Activated CD8-positive, alpha-beta memory T cell treated with anti-CD3 and anti-CD28 coated beads for 24 hours (primary cell): ENCODE measurements at places on chromosomes 11 and 22.

DNA sequence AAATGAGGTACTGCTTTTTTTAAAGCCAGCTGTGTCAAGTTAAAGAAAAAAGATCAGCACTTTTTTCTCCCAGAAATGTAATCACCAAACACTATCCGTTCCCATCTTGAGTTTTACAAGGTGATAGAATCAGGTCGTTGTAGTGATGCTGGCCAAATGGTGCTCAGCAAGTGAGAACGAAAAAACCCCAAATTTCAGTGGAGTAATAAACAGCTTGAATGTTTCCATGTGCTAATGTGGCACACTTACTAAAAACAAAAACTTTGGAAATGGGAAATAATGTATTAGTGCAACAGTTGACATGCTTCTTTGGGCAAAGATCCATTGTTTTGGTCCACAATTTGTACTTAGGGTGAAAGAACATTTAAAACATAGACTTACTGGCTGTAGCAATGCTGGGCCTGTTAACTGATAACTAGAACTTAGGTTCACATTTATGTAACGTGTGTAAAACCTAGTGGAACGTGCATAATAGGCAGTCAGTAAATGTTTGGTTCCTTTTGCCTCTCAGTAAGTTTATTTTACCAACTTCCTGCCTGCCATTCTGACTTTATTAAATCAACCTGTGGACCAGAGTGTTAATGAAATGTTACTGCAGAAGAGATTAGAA, 15.4 kb upstream of the GDPD4 start:
- no peak for DNase-seq

GRCh38 chr22:49393526-49393925, 434.1 kb downstream of the BRD1 start:
- peak; percentile 37 for DNase-seq

GRCh38 chr11:27874998-27875830, 175.0 kb upstream of the BDNF start:
- no peak for DNase-seq

DNA sequence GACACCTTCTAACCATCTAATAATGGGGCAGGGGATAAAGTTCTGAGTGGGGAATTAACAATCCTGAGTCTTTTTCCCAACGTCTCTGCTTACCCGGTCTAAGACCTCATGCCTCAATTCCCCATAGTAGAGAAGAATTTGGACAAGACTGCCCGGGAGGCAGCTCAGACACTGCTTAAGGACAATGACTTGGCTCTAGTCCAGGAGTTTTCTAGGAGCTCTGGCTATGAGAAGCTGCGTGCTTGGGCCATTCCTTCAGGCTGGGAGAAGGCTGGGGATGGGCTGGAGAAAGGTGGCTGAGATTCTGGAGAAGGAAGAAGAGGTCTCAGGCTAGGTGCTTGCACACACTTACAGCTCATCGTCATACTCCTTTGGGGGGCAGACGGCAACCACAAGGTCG, 19.8 kb upstream of the ABCC8 start:
- DNase-seq = no peak

DNA sequence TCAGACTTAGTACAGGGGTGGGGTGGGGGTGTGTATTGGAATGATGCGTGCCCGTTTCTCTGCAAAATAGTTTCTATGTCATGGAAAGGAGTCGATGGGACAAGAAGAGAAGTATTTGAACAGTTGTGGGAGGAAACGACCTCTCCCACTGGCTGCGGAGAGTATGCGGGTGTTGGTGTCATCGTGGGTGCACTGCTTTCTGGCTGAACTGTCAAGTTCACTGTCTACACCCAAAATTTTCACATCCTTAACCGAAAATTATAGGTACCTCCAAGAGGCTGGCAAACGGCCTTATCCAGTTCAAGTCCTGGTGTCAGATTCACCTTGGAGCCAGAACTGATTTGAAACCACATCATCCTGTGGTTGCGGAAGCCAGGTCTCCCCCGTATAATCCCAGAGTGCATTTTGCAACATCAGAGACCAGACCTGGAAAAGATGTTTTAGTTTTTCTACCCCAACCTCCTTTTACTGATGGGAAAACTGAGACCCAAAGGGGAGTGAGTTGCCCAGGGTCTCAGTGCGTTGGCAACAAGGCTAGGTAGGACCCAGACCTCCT, 497 bp upstream of the SSRP1 start:
- DNase-seq = no peak

DNA sequence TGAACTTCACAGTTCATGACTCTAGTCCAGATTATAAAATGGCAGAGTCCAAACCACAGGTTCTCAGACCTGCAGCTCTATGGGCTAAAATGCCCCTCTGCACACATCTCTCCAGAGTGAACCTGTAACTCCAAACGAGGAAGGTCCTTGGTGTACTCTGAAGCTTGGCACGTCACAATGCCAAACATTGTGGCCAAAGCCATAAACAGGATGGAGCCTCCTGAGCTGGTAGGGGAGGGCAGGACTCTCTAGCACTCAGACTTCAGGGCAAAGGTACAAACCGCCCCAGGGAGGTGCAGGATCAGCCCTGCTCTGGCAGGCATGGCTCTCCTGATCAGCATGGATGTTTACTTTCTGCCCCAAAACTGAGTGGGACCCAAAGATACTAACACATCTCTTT, 2.3 kb downstream of the SCUBE2 start:
- no peak for DNase-seq

DNA sequence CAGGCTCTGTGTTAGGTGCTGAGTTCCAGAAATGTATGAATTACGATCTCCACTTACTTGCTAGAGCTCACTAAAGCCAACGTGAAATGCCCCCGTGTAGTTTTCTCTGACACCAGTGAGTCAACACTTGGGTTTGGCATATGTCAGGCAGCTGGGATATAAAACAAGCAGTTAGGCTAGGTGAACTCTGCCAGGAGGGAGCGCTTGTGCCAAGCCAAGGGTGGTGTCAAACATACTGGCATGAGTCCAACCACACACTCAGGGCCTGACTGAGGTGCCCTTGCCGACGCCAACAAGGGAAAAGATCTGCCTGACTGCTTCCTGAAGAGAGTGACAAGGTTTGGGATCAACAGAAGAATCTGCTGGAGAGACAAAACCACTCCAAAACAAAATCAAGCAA, 167.8 kb upstream of the NARS2 start:
- no peak for DNase-seq

DNA sequence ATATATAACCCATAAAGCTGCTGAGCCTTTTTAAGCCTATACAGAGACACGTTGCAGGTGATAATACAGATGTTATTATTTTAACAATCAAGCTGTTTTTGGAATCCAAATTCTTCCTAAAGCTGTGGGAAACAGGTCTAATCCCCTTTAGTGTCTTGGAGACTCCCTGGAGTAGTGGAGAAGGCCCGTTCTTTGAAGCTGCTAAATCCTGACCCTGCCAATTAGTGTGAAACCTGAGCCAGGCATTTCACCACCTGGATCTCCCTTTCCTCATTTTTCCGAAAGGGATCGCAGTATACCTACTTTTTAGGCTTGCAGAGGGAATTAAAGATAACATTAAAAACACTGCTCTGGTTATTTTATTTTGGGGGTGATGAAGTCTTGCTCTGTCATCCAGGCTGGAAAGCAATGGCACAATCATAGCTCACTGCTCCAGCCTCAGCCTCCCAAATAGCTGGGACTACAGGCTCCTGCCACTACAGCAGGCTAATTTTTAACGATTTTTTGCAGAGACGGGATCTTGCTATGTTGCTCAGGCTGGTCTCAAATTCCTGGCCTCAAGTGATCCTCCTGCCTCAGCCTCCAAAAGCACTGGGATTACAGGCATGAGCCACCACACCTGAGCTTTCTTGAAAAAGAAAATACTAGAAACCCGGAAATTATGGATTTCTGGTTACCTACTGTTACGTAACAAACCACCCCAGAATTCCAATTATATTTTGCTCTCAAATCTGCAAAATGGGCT, 1.7 kb upstream of the EIF4ENIF1 start:
- DNase-seq = no peak

DNA sequence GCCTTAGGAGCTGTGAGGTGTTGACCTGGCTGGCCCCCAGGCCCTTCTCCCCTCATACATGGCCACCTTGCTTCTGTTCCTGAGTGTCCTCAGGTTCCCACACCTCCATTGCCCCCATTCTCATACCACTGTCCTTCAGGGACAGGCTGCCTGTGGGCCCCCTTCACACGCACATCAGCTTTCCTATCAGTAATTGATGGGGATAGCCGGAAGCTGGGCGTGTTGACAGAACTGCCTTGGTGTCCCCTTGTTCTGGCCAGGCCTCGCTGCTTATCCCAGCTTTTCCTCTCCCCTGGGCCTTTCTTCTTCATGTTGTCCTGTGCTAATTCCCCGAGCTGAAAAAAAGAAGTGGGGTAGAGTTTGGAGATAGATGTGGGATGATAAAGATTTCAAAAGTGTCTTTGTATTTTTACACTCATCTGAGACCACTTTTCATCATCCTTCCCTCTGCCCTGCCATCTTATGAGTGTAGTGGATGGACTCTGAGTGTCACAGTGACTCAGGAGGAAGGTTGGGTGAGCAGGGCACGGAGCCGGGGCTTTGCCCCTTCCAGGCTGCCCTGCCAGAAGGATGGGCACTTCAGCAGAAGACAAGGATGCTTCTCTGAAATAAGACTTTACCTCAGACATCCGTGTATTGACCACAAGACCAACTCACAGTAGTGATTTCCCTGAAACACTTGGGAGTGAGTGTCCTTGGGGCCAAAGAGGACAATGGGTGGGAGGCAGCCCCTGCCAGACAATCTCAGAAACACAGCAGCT, 42.8 kb downstream of the MED15 start:
- no peak for DNase-seq

- DNase-seq = no peak
Observed at GRCh38 chr11:14240221-14240620, 118.8 kb downstream of the RRAS2 start.

GRCh38 chr22:33209930-33210784, 152.0 kb upstream of the SYN3 start:
- DNase-seq = no peak

GRCh38 chr11:79152511-79152910, 288.3 kb downstream of the TENM4 start:
- DNase-seq = no peak

DNA sequence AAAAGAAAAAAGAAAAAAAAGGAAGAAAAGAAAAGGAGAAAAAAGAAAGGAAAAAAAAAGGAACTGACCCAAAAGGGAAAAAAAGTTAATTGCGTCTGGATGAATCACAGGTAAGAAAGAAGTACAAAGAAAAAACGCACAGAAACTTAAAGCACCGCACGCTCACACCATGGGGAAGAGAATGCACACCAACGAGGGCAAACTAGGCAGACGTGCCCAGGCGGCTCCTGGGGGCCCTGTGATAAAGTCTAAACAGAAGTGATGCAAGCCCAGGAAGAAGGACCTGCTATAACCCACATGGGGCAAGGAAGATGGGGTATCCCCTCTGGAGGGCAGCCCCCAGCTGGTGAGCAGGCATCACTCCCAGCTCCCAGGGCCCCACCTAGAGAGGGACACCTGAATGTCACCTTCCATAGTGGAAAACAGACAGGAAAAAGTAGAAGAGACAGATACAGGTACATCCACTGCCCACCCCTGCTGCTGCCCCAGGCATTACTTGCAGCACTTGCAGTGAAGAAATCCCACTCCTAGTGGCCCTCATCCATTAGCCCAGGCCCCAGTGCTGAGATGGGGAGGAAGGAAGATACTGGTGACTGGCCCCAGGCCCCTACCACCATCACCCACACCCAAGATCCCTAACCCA, 28.9 kb downstream of the NAP1L4 start:
- no peak for DNase-seq

DNA sequence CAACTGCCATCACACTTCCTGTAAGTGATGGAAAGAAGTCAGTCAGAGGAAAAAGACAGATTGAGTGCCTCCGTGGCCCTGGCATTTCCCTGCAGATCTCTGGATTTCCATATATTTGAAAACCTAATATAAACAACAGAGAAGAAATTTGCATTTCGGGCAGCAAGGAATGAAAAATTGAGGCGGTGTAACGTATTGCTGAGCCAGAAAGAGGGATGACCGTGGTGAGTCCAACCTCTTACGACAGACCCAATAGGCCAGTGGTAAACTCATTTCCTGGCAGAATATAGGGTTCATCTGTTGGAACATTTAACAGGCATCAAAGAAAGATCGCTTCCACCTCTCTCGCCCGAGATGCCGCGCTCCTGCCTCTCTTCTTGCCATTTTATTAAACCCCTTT, 336.5 kb downstream of the MIAT start:
- DNase-seq = no peak

- DNase-seq = no peak
Observed at GRCh38 chr11:117303101-117303500, 12.0 kb downstream of the BACE1-AS start.

DNA sequence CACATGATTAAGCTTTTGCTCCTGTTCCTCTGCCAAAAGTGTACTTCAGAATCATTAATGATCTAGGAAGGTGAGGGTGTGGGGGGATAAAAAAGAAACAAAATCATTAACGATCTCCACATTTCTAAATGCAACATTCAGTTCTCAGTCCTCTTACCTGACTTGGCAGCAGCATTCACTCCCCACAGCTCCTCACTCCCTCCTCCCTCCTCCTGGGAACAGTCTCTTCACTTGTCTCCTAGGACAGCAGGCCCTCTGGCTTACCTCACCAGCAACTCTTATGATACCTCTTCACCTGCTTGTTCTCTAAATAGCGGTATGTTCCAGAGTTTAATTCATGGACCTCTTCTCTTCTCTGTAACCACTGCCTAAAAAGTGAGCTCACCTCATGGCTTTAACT, 56.5 kb upstream of the APOA1 start:
- DNase-seq = no peak

DNA sequence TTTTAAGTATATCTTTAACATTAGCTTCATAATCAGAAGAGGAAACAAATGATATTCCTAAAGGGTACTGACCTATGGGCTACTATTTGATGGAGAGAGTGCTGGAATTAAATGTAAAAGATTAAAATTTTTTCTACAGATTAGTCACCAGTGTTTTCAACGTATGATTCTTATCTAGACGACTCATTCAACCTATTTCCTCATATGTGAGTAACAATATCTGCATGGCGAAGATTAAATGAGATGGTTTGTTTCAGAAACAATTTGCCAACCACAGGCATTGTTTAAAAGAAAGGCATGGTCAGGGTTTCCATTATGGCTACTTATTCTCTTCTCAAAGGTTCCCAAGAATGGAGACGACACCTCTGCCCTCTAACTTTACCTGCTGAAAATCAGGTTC, 20.4 kb downstream of the OR56B4 start:
- no peak for DNase-seq

- DNase-seq = no peak
Observed at GRCh38 chr11:132036746-132037466, 666.5 kb downstream of the NTM start.

- DNase-seq = no peak
Observed at GRCh38 chr11:6523253-6523652, 26.2 kb downstream of the DNHD1 start.

GRCh38 chr11:19931141-19931770, 218.6 kb downstream of the NAV2 start:
- DNase-seq = no peak

- DNase-seq = no peak
Observed at GRCh38 chr11:14082338-14082737, 119.8 kb downstream of the SPON1 start.

- DNase-seq = no peak
Observed at GRCh38 chr11:12024254-12024926, 16.0 kb upstream of the DKK3 start.

- DNase-seq = no peak
Observed at GRCh38 chr11:93169950-93170561, 27.7 kb downstream of the SLC36A4 start.
